Cardiac muscle cell (in vitro differentiated cells and primary cell): ENCODE measurements at places on chromosomes 7 and 10.

DNA sequence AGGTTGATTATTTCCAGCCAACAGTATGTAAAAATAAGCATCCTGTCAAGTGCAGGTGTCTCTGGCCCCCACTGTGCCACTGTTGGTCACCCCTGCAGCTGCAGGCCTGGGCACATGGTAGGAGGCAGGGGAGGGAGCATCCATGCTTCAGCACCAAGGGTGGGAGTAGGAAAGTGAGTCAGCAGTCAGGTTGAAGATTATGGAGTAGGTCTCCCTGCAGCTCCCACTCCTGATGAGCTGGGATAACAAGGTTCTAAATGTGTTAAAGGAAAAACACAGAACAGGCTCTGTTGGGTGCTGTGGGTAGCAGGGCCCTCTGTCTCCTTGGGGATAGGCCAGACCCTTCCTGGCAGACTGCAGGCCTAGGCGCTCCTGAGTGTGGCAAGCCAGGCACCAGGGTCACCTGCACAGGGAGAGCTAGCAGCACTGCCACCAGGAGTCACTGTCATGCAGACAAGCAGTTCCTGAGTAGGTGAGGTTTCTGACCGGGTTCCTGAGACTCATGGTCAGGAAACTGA, 59.3 kb downstream of the NUDCD3 start:
- DNase-seq, result peak; percentile 36

DNA sequence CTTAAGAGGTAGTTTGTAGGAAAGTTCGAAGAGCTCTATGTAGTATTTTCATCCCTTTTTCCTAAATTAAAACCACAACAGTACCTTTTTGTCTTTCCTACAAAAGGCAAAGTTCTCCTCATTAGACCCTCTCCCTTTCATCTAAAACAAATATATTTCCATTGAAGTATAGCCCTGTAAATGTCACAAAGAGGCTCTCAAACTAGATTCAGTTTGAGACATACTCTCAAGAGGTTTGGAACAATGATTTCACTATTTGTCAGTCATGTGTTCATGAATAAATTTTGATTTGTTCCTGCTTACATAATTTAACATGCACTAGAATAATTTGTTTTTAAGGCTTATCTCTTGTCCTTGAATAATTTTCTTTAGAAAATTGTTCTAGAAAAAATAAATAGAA, 12.2 kb downstream of the TAS2R16 start:
- DNase-seq, result no peak

DNA sequence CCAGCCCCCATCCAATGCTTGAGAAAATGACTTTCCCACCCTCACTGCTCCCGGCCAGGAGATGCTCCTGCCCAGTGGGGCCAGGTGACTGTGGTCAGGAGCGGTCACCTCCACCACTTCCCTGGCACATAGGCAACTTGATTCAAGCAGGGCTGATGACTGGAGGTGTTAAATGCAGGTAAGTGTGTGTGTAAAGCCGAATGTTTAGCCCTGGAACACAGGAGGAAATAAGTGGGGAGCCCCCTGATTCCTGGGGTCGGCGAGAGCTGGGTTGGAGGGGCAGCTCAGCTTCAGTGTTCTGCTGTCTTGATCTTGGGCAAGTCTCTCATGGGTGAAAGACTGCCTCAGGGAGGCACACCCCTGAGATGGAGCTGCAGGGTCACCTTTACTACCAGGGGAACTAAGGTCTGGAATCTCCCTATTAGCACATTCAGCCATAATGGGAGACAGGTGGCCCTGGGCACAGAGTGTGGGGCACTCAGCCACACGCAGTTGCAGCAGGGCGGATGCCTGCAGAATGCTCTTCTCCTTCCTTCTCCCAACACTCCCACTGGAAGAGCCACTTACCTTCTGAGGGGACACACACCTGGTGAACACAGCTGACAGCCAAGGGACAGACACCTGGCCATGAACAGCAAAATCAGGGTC, 124.1 kb downstream of the PTPN20 start:
- no peak for DNase-seq

DNA sequence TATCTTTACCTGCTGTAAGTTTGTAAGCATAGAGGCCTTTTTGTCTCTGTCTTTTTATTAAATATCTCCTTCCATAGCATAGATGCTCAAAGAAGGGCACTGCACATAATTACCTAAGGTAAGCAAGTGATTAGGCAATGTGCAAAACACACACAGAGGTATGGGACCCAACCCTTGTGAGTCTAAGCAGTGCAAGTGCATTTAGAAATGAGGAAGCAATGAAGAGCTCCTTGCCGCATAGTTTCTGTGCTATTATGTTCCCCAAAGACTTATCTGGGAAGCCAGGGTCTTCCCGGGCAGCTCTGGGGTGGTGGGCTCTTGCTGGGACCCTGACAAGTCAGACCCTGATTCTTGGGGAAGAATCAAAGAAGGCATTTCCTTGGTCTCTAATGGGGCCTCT, 13.5 kb upstream of the MGAM2 start:
- DNase-seq, result no peak

DNA sequence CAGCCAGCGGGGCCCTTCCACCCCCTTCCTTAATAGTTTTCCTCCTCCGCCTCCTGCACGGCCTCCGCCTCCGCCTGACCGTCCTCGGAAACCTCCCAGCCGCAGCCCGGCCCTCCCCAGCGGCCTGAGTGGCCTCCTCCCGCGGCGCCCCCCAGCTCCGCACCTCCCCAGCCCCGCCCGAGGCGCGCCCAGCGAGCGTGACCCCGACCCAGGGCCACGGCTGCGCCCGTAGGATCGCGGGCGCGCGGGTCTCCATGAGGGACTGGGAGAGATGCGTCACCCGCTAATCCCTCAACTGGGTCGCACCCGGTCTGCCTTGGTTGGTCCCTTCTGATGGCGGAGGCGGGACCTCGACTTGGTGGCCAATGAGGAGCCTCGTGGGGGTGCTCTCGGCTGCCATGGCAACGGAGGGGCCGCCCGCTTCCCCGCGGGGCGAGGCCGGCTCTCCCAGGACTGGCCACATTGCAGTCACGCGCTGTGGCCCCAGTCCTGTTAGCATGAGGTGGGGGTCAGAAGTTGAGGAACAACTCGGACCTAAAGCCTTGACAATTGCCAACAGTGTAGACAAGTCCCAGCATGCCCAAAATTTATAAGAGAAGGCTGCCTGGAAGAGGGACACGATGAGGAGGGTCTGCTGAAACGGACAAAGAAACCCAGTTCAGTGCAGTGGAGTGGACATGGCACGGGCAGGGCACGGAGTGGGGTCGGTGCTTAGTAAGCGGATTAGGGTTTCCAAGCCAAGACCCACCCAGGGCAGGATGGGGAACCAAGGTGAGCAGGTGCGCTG, 24.3 kb downstream of the DDIT4 start:
- peak; percentile 99 for DNase-seq

DNA sequence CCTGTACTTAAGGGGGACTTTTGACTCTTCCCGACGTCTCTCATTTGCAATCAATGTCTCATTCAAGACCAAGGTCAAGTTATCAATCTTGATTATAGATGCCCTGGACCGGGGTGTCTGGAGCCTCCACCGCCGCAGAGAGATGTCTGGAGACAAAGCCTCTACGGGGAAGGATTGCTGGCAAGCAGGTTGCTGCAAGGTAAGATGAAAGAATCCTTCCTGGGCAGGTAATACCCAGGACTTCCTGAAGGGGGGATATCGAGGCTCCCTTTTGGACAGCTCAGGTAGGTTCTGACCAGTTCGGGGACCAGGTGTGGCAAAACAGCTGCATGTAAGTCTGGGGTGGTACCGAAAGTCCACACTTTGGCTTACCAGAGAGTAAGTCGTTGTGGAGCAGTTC, 12.5 kb upstream of the CUX1 start:
- DNase-seq, result no peak

GRCh38 chr10:955820-956217, 24.3 kb upstream of the LARP4B start:
- no peak for DNase-seq

DNA sequence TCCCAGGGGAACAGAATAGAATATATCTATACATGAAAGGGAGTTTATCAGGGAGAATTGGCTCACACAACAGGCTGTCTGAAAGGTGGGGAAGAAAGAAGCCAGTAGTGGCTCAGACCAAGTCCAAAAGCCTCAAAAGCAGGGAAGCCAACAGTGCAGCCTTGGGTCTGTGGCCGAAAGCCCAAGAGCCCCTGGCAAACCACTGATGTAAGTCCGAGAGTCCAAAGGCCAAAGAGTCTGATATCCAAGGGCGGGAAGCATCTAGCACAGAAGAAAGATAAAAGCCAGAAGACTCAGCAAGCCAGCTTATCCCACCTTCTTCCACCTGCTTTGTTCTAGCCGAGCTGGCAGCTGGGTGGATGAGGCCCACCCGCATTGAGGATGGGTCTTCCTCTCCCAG, 172.5 kb downstream of the CCDC71L start:
- DNase-seq, result no peak

GRCh38 chr7:37211097-37211880, 237.4 kb downstream of the ELMO1 start:
- peak; percentile 95 for DNase-seq

DNA sequence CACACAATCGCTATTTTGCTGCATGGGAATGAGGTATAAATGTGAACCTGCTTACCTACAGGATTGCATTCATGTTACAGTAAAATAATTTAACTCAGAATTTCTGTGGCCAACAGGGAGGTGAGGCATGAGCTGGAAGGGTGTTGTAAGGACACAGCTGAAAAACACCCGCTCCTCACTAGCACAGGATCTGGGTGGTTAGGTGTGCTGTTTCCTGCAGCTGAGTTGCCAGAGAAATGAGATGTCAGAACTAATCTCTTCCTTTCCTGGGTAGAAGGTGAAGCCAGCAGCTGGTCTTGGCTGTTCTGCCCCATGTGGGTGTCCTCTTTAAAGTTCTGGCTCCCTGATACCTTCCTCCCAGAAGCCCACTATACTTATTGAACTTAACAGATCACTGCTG, 39.0 kb upstream of the ZNF438 start:
- no peak for DNase-seq

- DNase-seq, result peak; percentile 49
Observed at GRCh38 chr7:832167-832967, at the start of gene SUN1. SUN1 (plus strand) TSS chr7:832476; CDS start chr7:832525, 49 bp downstream.

DNA sequence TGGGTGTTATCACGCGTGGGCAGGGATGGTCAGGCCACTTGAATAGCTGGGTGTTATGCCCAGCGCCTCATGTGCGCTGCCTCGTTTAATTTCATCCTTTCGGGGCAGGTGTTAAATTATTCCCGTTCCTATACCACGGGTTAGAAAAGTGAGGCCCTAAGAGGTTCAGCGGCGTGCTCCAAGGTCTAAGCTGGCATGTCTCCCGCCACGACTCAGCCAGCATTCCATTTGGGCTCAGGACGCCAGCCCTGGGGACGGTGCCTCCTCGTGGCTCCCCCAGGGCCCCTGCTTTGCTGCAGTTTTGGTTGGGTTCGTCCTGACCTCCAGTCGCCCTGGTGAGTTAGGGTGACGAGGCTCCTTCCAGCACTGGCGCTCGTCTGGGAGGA, 124.5 kb downstream of the TRRAP start:
- DNase-seq, result no peak

DNA sequence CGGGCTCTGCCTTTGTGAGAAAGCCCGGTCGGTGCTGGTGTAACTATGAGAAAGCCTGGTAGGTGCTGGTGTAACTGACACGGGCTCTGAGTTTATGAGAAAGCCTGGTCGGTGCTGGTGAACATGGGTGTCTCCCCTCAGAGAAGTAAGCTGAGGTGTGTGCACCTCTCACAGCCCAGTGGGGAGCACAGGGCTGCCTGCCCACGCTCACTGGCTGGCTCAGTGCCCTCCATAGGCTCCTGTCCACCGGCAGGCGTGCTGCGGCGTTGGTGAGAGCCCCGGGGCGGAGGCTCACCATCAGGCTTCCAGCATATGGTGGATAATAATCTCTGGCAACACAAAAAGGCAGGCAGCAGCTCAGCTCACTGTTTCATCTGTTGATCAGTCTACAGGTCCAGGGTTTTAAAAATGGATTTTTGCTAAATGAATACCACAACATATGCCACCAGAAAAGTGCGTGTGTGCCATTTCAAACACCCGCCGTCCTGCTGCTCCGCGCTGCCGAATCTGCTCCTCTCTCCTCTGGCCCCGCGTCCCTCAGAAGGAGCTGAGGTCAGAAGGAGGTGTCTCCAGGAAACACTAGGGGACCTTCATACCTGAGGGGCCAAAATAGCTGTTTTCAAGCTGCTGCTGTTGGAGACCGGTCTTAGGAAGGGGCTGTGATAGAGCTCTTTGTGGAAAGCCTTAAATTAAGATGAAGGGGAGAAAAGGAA, 365.7 kb downstream of the DNAJB6 start:
- DNase-seq, result no peak

- peak; percentile 10 for DNase-seq
Observed at GRCh38 chr7:130667593-130668257, 823 bp downstream of the COPG2 start.

DNA sequence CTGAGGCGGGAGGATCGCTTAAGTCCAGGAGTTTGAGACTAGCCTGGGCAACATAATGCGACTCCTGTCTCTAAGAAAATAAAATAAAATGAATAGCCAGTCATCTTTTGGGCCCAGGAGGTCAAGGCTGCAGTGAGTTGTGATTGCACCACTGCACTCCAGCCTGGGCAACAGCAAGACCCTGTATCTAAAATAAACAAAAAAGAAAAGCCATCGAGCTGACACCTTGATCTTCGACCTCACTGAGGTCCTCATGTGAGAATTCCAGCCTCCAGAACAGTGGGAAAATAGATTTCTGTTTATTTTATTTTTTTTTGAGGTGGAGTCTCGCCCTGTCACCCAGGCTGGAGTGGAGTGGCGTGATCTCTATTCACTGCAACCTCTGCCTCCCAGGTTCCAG, 301.5 kb upstream of the GALNT17 start:
- DNase-seq, result no peak

DNA sequence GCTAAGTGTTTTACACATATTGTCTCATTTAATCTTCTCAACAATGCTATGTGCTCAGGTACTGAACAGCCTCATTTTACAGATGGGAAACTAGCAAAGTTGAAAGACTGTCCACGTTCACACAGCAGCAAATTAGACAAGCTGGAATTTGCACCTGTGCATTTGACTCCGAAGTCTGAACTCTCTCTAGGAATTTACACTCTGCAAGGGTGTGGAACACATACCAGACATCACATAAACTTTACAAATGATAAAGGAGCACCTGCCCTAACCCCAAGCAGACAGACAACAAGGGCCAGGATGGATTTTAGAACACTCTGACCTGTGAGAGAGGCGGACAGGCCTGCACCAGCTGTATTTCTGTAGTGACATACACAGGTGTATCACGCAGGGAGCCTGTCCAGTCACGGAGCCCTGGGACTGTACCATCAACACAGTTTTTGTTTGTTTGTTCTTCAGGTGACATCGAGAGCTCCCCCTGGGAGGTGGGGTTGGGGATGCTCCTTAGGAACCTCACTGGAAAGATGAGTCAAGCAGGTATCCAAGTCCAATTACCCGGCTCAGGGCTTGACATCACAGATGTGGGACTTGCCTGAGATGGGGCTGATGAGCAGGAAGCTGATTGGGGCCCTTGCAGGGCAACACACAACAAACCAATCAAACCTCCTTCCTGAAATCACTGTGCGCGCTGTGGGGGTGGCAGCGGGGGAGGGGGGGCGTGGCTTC, 31.0 kb downstream of the MKI67 start:
- DNase-seq, result no peak
